ENCODE measurements at places on chromosomes 13 and 19. TPM values are rescaled to one million over a fixed set of nuclear protein-coding genes. Genes with fewer than 3 reads are reported as not detected.

ZNF766 gene
- 26.0 TPM for total RNA-seq

NALCN gene
- not detected for total RNA-seq

ZNF528 gene
- total RNA-seq: 16.5 TPM

PCDH20 gene
- total RNA-seq: not detected

FAM83E gene
- total RNA-seq: 2.1 TPM

SYNGR4 gene
- total RNA-seq: not detected

FGF21 gene
- total RNA-seq: not detected

MIPEP gene
- total RNA-seq: 5.8 TPM

CEACAM7 gene
- total RNA-seq: not detected

CTXN1 gene
- total RNA-seq: not detected

SSC5D gene
- total RNA-seq: 0.12 TPM
